ENCODE measurements at places on chromosomes 4 and X.

DNA sequence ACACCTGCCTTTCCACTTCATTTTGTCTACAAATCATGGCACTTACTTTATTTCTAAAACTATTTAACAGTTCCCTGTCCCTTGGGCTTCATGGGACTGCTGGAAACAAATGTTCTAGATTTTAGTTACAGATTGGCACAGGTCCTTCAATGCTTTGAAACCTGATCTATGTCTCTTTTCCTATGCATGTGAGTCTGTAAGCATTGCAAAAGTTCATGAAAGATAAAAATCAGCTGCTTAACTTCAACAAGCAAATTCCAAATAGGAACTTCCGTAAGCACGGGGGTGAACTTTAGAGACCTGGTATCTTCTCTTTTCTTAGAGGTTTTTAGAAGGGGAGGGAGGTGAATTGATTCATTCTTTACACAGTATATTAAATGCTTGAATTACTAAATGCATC, 9.5 kb downstream of the LGI2 start:
- DNase-seq, result no peak

DNA sequence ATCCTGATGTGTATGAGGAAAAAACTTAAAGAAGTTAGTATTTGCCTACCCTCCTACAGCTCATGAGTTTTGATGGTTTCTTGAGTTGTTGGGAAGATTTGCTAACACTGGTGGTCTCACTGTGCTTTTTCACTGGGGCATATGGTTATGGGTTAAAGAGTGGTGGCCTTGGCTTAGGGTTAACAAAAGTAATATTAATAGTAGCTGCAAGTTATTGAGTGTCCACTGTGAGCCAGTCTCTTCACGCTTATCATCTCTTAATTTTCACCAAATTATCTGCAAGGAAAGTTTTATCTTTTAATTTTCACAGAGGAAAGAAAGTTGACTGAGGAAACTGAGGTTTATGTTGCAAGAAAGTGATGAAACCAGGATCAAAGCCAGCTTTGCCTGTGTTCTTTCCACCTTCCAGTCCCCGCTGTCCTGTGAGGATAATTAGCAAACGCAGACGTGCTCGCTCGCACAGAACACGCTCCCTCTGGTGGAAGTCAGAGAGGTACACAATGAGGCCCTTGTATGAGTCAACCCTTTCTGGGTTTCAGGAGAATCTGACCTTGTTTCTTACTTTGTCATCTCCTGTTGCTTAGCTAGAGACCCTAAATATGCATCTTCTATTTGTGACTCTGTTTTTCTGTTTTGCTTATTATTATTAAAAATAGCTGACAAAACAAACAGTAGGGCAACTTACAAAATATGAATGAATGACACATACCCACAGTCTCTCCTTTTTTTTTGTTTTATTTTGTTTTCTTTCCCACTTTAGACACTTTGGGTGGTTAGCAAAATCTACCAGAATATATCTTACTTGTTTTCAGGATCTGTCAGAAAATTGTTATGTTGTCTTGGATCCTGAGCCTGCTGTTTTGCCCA, 94.3 kb downstream of the DDIT4L start:
- DNase-seq, result peak; percentile 60

DNA sequence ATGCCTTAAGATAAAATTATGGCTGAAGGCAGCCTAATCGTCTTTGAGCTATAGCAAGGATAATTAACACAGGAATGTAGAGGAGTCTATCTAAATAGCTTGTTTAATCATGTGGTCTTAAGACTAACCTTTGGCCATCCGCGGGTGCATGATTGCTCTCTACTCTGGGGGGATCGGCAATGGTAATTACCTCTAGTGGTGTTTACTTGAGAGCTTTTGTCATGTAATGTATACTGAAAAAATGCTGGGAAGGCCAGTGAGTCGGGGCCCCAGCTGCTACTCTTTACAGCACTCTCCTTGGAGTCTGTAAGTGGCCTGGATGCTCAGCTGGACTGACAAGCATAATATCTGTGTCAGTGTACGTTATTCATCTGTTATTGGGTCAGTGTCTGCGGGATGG, 65.5 kb upstream of the GNPDA2 start:
- no peak for DNase-seq

DNA sequence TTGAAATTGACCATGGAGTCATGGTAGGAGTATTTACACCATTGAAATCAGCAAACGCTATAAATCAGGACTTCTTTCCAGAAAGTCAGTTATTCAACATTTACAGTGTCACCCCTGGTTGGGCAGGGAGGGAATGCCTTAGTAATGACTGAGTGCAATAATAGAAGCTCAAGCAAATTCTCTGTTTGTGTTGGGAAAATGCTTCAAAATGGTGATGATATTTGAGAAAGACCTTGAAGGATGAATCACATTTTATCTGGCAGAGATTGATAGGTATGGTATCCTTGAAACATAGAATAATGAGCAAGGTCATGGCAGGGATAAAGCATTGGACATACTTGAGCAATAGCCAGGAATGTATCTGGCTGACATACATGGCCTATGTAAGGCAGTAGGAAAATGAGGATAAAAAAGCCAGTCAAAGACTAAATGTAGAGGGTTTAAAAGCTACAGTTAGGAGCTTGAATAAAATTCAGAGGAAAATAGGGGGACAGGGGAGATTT, 248.7 kb downstream of the FMR1NB start:
- no peak for DNase-seq

GRCh38 chrX:120485315-120485637, 16.2 kb upstream of the LAMP2 start:
- DNase-seq, result no peak

DNA sequence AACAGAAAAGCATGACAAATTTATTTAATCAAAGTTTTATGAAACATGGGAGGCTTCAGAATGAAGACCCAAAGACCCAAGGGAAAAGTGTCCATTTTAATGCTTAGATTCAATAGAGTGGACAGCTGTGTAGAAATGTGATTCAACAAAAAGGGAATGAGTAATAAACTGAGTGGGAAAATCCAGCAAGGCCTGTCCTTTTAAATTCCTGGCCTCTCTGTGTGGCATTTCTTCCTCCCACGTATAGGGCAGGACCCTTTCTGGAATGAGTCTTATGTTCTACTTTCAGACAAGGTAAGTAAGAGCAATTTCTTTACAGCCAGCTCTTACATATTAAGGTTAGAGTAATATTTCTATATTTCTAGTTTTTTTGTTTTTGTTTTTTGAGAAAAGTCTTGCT, 14.5 kb downstream of the AASDH start:
- no peak for DNase-seq

DNA sequence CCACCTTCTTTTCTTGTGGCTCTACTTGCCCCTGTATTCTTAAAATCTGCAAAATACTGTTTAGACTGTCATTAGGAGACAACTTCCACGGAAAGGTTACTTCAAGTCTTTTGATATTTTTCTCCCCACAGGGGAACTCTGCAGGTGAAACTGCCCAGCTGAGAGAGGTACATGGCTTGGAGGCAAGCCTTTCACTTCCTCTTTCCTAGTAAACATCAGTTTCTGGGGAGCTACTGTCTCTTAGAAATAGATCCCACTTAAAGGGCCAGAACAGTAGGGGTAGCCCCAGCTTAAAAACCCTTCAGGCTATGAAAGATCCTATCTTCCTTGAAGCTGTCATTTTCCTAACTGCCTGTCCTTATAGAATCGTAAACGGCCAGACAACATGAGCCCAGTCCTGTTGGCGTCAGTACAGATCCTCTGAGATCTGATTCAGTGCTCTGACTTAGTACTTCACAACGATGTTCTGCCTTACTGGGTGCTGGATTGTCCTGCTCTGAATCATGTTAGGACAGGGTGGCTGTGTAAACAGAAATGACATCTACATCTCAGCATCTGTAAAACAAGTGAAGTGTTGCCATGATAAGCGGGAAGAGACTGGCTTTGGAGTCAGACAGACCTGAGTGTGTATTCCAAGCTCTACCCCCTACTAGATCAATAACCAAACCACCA, 102.1 kb downstream of the ITIH6 start:
- no peak for DNase-seq

DNA sequence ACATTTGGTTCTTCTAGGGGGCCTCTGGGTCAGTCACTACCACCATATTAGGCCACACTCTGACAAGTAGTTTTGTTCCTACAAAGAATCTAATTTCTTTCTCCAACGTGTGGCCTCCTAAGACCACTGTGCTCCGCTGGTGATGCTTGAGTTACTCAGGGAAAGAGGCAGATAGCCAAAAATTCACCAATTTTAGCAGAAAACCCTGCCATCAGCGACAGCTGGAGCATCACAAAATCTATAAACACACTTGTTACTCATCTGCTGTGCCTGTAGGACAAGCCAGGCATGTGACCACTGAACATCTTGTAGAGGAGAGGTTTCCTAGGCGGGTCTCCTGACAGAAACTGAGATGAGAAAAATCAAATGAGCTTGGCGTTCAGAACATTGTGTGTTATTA, 105.4 kb downstream of the SYNPO2 start:
- DNase-seq, result no peak

GRCh38 chr4:99435154-99435553, at the start of gene ADH7:
ADH7 (minus strand) TSS chr4:99435342; CDS start chr4:99435233, 109 bp downstream.
- no peak for DNase-seq

DNA sequence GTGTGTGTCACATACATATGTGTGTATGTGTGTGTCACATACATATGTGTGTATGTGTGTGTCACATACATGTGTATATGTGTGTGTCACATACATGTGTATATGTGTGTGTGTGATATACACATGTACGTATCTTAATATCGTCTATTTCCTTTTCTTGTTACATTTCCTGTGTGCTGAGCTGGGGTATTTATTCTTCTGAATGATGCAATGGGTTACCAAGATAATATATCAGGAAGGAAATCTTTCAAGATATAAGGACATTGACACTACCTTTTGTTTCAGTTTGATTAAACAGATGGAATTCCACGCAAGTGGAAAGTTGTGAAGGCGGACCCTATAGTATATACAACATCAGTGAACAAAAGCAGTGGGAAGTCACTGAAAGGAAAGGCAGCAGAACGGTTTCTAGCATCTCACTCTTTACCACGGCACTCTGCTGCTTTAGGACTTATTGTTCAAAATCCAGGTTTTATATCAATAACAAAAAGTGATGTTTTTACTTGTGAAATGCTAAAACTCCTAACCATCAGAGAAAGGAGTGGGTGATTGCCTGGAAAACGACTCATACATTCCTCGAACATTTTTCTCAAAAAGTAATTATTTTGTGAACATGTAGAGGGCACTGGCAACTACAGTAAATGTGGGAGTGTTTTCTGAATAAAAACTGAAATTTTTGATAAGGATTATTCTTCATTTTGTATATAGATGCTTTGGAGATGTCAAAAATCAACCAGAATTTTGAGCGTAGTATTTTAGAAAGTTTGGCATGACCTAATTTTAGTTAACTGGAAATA, 43.1 kb upstream of the IL21 start:
- DNase-seq, result peak; percentile 16

DNA sequence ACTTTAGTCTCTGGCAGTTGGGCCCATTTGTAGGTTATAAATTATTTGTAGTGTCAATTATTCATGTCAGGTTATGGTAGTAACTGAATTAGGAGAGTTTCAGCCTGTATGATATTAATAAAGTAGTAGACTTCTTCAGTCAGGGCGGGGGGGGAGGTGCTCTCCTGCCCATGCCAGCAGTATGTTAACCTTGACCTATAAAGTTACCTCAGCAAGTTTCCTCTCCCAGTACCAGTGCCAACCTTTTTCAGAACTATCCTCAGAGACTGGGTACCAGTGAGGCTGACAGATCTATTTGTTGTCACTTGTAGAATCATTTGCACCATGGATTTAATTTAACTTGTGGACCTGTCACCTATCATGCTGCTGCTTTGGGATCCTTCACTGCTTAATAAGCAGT, 88.0 kb downstream of the PRRG1 start:
- DNase-seq, result no peak

DNA sequence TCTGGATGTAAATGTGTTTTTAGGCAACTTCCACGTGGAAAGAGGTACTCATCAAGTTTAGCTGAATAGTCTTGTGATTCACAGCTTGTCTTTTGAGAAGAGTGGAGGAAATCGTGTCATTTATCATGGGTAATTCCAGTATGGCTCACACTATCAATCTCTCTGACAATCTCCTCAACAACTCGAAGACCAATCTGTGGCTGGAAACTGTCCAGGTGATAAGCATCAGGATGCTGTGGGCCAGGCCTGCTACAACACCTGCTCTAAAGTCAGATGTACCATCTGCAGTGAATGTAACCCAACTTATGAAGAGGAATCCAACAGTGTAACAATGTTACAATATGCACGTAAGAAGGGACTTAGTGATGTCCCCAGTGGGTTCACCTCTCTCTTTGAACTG, 132.1 kb upstream of the GK2 start:
- DNase-seq, result no peak

DNA sequence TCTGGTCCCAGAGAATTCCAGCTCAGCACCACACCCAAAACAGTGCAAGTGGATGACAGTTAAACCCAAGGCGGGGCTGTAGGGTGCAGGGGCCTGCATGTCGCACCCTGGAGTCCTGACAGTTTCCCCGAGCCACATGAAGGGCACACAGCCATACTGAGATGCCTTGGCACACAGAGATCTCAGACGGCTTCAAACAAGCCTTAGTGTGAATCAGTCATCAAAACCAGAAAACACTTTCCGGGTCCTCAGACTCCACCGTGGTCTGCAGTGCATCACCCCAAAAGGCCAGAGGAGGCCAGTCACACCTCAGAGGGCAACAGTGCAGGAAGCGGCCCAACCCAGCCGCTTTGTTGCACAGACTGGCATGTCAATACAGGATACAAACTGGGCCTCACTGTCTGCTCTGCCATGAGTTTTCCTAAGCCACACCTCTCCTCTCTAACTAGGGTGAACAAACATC, 64.6 kb upstream of the ENPP6 start:
- DNase-seq, result no peak

DNA sequence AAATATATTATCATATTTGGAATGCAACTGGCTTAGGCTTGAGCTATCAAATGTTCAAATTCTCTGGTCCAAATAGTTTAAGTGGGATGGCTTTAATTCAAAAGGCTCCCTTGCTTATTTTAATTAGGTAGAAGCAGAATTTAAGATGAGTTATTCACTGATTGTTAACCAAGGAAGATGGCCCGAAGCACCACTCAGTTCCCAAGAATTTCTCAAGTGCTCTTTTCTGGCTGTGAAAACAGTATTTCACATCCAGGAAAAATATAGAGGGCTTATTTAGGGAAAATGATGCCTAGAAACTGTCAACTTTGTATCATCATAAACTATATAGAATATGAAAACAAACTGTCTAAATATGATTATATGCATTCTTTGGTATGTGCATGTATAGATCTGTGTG, 246.5 kb upstream of the SFRP2 start:
- DNase-seq, result no peak
